NCI-H460 (cell line): ENCODE measurements at places on chromosomes 7 and 10.

- no peak for DNase-seq
Observed at GRCh38 chr7:84364708-84365107, 170.1 kb upstream of the SEMA3A start.

GRCh38 chr10:14438576-14438975 lies 107.9 kb upstream of the FRMD4A start:
- DNase-seq, result no peak

- no peak for DNase-seq
Observed at GRCh38 chr7:43139137-43139536, 26.7 kb downstream of the HECW1 start.

- DNase-seq, result peak; percentile 21
Observed at GRCh38 chr7:94620703-94621118, 35.2 kb downstream of the SGCE start.

DNA sequence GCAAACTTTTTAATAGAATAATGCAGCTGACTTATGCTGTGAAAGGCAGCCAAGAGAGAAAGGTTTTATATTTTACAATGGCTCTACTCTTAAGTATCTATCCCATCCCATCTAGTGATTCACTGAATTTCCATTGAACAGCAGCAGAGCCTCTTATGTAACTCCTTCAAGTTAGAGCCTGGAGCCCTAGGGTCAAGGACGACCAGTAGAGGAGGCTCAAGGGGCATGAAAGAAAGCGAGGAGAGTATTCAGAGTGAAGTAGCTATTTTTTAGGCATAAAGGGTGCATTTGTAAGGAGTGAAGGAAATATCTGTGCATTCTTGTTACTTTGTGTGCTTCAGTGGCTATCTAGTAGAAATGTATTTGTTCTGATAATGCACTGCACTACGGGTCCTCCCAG lies 180.2 kb upstream of the TPK1 start:
- DNase-seq, result no peak

GRCh38 chr7:118109607-118110006 lies 74.4 kb upstream of the LSM8 start:
- peak; percentile 66 for DNase-seq

- no peak for DNase-seq
Observed at GRCh38 chr10:15784662-15785300, 65.1 kb upstream of the ITGA8 start.

DNA sequence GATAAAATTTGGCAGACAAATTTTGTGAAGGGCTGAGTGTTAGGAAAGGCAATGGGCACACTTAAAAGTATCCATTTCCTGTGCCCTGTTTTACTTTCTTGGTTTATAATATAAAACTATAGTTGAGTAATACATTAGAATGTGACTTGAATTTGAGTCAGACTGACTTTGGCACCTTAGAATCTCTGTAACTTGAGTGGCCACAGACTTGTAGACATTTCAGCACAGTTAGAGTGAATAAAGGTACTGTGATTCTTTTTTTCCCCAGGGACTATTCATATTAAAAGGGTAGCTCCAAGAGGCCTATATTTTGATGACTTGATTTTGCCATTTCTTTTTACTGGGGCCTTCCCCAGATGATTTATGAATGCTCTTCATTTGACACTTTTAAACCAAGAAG lies 22.4 kb downstream of the GBF1 start:
- no peak for DNase-seq

DNA sequence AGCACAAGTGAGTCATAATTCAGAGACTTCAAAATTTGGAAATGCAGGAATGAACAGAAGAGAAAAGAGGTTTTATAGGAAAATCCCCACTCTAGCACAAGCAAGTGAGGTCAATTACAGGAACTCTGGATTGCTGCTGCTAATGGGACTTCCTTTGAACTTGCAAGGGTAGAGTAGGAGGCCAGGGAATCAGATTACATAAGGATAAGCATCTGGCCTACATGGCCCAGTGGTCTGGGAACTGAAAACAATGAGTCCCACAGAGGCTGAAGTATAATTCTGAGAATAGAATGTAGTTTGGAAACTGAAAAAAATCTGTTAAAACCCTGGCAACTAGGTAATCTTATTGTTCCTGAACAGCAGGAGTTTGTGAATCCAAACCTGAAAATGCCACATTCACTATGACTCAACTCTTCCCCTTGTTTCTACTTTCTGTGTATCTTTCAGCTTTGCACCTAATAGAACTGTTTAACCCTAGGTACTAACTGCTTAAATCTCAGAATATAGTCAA lies 66.5 kb downstream of the CTNNA3 start:
- no peak for DNase-seq

- no peak for DNase-seq
Observed at GRCh38 chr7:1024876-1025742, 19.2 kb upstream of the GPR146 start.
